ENCODE measurements at places on chromosomes 2 and 18.

GRCh38 chr2:167114018-167114417 lies 225.7 kb downstream of the XIRP2 start:
- DNase-seq, result no peak

- no peak for DNase-seq
Measured at GRCh38 chr2:209638346-209638745, 133.3 kb upstream of the UNC80 start.

DNA sequence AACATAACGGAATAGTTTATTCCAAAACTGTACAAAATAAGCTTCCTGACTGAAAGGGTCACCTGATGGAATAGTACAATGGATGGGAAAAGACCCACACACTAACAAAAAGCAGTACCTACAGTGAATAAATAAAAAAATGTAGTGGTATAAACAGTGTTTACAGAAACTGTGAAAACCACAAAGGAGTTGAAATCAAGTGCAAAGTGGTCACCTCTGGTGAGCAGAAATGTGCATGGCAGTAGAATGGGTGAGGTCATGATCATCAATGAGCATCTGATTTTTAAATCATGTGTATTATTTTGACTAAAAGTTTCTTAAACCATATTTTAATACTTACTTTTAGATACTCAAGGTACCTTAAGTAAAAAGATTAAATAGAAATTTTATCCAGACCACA lies 11.4 kb downstream of the WDSUB1 start:
- DNase-seq, result no peak

DNA sequence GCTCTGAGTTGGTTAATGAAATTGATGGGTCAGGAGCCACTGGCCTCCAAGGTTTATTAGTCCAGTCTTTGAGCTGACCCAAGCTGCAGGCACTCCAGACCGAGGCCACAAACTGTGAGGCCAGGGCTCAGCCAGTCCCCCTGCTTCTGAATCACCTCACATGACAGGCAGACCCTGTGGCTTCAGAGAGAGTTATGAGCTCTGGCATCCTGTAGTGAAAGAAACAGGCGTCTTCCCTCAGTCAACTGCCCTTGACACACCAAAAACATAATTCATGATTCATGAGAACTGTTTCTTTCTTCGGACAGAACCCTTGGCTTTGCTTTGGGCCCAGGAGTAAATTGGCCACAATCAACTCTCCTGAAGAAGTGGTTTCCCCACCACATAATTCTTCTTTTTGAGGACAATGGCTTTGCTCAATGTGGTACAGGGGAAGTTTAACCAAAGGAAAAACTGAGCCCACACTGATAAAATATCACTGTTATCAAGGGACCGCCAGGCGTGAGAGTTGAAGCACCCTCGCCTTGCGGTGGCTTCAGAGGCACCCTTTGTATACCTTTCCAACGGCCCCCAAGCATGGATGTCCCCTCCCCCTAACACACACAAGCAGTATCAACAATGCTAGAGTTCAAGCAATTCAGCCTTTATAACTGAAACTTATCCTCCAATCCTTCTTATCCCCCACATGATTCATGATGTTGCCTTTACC lies 226.9 kb downstream of the CYRIA start:
- DNase-seq, result no peak

GRCh38 chr2:160492401-160493226 lies 993 bp downstream of the RBMS1 start:
- peak; percentile 96 for DNase-seq

- DNase-seq, result no peak
Measured at GRCh38 chr2:235536711-235537110, 42.9 kb downstream of the AGAP1 start.

DNA sequence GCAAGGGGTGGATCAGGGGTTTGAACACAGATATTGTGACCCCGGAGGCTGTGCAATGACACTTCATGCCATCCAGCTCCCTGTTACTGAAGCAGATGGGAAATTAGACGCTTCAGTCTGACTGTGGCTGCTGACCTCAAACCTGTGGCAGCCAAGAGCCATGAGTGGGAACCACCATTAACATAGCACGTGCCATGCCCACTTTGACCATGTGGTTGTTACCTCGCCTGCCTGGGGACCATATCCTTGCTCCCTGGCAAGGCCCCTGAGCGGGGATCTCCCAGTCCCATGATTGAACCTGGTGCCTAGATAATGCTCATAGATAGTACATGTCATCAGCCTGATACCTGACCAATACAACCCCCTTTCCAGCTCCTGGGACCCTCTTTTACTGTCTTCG lies 68.9 kb downstream of the CYP26B1 start:
- DNase-seq, result no peak

- no peak for DNase-seq
Measured at GRCh38 chr2:151302879-151303278, 13.4 kb upstream of the NMI start.

DNA sequence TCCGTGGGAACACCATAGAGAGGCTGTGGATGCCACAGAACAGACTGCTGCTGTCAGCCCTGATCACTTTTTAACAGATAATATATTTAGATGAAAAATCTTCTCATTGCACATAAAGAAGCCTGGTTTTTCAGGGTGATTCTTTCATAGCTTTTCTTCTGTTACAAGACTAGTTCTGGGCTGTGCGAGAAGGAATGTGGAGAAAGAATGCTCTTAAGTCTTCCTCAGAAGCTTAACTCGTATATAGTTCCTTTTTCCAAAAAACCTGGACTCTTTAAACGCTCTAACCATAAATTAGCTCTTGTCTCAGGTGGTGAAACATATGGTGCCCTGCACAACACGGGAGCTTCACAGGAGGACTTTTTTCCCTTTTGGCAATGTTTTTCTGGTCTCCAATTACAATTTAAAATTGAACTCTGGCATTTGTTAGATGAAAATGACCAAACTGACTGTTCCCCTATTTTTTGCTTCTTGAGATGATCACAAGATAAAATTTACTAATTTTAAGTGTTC lies 125.9 kb upstream of the SMAD7 start:
- DNase-seq, result no peak

DNA sequence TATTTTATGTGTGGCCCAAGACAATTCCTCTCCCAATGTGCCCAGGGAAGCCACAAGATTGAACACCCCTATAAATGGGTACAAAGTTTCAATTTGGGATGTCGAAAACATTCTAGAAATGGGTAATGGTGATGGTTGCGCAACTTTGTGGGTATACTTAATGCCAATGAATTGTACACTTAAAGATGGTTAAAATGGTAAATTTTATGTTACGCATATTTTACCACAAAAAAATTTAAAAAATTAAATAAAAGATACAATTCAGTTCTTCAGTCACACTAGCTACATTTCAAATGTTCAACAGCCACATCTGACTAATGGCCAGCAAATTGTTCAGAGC lies 34.9 kb downstream of the MYCN start:
- DNase-seq, result no peak

DNA sequence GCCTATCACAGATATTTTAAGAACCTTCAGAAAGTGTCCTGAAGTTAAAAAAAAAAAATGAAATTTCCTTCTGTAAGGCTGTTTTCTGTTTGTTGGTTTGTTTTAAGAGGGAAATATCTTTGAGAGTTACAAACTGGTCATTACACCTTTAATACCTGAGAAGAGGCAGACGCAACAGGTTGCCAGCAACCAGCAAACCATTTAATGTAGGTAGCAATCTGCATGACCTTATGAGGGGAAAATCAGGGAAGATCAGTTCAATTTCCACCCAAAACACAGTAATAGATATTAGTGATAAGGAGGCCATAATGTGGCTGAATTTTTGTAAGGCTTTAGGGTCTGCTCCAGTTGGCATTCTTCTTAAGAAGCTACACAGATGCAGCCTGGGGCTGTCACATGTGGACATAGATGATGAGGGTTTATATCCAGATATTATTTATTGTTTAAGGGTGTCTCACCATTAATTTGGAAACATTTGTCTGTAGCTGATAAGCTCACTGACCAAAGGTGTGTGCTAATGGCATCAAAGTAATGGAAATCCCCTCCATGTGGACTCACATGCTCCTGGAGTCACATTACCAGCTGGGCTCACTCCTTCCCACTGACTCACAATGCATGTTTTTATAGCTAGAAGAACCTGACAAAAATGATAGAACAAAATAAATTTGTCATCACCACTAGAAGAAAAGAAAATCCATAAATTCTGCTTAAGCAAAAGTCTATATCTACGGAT lies 83.5 kb upstream of the DTNA start:
- DNase-seq, result no peak

- DNase-seq, result peak; percentile 78
Measured at GRCh38 chr2:208033701-208034502, 8.6 kb upstream of the PLEKHM3 start.

DNA sequence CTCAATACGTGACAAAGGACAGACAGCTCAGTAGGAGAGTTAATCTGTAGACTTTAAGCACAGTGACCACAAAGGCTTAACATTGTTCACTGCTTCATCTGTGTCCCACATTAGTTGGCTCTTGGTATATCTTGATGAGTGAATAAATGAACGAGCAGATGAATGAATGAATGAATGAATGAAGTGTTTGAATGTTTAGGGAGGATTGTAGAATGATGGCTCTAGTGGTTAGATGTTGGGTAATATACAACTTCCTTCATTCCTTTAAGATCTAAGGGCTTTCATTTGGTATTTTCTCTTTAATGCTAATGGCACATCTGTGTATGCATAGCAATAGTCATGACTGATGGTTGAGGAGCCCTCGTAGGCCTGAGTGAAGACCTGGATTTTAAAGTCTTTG lies 40.5 kb downstream of the ZNF407 start:
- no peak for DNase-seq

DNA sequence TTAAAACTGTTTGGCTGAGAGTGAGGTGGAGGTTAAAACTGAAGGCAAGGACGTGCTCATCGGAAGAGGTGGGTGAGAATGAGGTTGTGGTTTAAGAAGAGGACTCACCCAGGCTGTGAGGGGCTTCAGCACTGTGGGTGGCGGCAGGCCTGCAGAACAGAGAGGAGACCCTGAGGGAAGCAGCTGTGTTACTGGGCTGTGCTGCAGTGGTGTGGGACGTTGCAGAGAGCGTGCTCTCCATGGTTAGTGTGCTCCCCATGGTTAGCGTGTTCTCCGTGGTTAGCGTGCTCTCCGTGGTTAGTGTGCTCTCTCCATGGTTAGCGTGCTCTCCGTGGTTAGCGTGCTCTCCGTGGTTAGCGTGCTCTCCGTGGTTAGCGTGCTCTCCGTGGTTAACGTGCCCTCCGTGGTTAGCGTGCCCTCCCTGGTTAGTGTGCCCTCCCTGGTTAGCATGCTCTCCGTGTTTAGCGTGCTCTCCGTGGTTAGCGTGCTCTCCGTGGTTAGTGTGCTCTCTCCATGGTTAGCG lies 68.5 kb upstream of the NFATC1 start:
- DNase-seq, result no peak

DNA sequence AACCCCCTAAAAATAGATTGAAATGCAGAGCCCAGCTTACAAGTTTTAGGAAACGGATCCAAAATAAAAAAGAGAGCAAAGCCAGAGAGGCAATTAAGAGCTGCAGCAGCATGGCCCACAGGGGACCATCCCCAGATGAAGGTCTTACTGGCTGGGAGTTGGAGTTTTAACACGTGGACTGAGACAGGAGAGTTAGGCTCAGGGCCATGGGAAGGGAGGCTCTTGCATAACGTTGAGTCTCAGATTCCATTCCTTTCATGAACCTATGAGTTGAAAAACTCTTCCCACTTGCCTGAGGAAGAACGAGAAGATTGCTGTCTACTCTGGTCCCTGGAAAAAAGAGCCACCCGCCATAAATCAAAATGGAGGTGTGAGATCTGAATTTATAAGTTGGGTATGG lies 101.8 kb upstream of the NDUFV2 start:
- DNase-seq, result no peak

DNA sequence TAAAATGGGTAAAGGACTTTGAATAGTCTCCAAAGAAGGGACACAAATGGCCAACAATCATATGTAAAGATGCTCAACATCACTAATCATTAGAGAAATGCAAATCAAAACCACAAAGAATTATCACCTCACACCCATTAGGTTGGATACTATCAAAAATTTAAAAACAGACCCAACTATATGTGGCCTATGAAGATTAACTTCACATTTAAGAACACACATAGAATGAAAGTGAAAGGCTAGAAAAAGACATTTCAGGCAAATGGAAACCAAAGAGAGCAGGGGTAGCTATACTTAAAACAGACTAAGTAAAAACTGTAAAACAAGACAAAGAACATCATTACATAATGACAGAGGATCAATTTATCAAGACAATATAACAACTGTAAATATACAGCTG lies 53.5 kb upstream of the ASPRV1 start:
- no peak for DNase-seq

- DNase-seq, result no peak
Measured at GRCh38 chr2:70615222-70615621, 61.6 kb upstream of the TGFA start.

- DNase-seq, result no peak
Measured at GRCh38 chr2:30545875-30546274, 98.8 kb downstream of the LCLAT1 start.

DNA sequence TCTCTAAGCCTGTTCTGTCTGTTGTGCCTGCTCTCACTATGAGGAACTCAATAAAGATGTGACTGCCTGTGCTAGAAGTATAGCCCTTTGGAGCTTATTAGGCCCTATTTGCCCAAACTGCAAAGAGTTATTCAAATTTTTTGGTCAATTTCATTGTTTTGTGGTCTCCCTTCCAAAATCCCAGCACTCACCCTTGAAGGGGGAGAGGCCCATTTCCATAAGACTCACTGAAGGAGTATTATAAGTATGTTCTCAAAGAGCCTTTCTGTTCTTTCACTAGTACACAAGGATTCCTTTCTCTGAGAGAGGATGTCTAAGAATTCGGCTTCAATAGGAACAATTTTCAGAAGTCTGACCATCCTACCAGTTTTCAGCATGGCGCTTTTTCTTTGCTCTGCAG lies 641.9 kb upstream of the REG3G start:
- no peak for DNase-seq

- DNase-seq, result no peak
Measured at GRCh38 chr2:63514237-63514716, 74.0 kb downstream of the WDPCP start.

DNA sequence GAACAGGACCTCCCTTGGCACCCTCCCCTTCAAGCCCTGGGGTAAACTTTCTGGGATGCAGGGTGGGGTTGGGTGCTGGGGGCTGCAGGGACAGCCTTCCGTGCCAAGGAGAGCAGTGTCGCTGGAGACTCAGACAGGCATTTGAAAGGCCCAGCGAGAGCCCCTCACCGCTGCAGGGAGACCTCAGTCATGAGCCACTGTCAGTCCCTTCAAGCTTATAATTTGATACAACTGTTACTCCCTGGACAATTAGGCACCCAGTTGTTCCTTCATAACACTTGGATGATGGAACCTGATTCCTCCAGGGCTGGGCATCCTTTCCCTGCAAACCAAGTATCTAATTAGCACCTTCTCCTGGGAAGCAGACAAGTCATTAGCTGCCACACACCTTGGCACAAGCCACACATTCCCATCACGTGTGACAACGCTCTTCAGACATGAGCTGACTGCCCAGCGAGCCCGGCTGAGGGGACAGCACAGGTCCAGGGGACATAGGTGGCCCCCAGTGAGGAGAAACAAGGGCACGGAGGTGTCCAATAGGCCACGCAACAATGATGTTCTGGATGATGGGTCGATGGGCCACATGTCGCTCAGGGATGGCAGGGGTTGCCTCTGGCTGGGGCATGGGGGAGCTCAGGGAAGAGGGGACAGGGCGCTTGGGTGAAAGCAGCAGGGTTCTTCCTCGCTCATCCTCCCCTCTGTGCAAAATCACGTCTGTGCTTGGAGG lies 59.6 kb downstream of the KCNF1 start:
- no peak for DNase-seq

- DNase-seq, result peak; percentile 48
Measured at GRCh38 chr18:159037-159652, 788 bp downstream of the USP14 start.
